ENCODE measurements at places on chromosomes 7 and 10. TPM values are rescaled to one million over a fixed set of nuclear protein-coding genes. Genes with fewer than 3 reads are reported as not detected.

Gene DLX6
- not detected for total RNA-seq

Gene A1CF
- total RNA-seq, result not detected

Gene RELN
- total RNA-seq, result not detected

Gene KIAA1549
- total RNA-seq, result 0.19 TPM

Gene RAB11FIP2
- 25.8 TPM for total RNA-seq
